Activated CD8-positive, alpha-beta memory T cell treated with anti-CD3 and anti-CD28 coated beads for 4 hours (primary cell): ENCODE measurements at places on chromosomes 4 and X.

DNA sequence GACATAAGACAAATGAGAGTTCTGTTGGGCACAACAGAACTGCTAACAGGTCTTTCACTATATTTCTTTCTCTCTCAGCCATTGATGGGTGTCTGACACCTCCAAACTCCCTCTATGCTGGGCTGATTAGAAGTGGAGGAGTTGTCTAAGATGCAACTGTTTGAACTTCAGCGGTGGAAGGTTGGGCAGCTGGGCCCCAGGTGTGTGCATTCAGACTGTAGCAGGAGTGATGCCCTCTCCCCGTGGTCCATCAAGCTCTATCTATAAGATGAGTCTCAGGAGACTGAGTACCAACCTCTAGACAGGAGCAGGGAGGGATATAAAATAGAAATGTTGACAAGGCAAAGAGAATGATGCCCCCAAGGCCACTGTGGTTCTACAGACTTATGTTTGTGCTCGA lies 28.2 kb upstream of the CHRNA9 start:
- DNase-seq: no peak

- no peak for DNase-seq
Measured at GRCh38 chrX:40462795-40463194, 118.0 kb upstream of the ATP6AP2 start.

- DNase-seq: no peak
Measured at GRCh38 chrX:18698737-18699650, 8.5 kb upstream of the PPEF1 start.

DNA sequence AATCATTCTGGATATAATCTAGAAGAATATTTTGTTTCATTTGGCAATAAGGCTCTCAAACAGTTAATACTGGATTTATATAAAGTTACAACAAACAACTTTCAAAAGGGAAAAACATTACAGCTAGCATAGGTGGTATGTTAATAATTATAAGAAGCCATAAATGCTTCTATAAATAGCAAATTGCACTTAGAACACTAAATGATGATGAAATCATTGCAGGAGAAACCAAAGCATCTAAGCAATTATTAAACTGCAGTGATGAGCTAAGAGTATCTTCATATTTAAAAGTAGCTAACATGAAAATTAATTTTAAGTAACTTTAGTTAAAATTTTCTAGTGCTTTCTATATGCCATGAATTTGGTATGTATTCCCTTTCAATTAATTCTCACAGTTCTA lies 189.5 kb downstream of the CENPC start:
- DNase-seq: no peak

DNA sequence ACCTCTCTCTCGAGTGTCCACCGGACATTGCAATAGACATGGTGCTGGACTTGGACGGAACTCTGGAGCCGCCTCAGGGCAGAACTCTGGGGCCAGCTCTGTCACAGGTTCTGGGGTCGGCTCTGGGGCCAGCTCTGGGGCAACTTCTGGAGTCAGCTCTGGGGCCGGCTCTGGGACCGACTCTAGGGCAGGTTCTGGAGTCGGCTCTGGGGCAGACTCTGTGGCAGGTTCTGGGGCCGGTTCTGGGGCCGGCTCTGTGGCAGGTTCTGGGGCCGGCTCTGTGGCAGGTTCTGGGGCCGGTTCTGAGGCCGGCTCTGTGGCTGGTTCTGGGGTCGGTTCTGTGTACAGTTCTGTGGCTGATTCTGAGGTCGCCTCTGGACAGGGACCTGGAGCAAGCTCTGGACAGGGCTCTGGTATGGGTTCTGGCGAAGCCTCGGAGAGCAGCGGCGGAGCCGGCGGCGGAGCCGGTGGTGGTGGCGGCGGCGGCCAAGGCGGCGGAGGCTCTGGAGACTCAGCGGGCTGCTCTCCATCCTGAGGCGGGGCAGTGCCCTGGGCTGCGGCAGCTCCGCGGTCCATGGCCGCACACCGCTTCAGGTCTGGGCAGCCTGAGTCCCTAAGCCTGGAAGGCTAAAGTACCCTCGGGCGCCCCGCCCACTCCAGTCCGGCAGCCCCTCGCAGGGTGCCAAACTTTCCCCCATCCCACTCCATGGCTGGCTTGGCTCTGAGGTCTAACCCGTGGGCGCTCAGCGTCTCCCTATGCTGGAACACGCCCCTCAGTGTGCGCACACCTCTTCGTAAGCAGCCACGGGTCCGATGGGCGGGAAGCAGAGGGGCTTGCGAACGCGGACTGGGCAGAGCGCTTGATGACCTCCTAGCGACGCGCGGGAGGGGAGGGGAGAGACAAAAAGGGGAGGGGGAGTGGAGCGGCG lies at the start of gene DGKK:
Gene DGKK (minus strand): TSS at position 723 of the 929 bp plus-strand sequence. CDS start 147 bp downstream, at position 576.
- no peak for DNase-seq

DNA sequence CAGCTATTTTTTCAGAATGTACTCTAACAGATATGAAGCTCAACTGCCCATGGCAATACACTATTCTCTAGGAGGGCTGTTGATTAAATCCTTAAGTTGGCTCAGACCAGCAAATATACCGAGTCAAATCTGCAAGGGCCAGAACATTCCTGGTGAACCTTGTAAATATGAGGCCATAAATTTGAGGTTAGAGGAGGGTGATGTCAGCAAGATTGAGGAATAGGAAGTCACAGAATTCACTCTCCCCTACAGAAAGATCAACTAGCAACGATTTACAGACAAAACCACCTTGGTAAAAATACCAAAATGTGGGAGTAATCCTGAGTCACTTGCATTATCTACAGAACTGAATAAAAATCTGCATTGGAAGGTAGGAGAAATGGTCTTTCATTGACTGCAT lies 399.3 kb downstream of the GPM6A start:
- no peak for DNase-seq

GRCh38 chr4:158788516-158788915 lies 19.7 kb downstream of the FNIP2 start:
- no peak for DNase-seq

DNA sequence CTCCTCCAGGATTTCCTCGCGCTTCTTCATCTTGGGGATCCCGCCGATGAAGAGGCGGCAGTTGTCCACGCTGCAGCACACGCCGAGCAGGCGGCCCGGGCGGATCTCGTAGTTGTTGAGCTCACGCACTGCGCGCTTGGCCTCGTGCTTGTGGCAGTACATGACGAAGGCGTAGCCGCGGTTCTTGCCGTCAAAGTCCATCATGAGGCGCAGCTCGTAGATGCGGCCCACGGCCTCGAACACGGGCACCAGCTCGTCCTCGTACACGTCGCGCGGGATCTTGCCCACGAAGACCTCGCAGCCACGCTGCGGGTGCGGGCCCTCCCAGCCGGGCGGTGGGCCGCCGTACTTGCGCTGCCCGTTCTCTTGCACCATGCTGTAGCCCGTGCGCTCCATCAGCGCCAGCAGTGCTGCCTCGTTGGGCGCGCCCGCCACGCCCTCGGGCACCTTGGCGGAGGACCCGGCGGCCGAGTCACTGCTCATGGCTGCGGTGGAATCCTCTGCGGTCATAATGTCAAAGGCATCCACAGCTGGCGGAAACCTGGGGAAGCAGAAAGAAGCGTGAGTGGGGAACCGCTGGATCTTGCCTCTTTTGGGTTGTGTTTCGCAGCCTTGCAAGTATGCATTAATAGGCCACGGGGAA lies 103.4 kb downstream of the CHRNA9 start:
- no peak for DNase-seq

- no peak for DNase-seq
Measured at GRCh38 chrX:12002876-12003275, 135.4 kb upstream of the FRMPD4 start.

DNA sequence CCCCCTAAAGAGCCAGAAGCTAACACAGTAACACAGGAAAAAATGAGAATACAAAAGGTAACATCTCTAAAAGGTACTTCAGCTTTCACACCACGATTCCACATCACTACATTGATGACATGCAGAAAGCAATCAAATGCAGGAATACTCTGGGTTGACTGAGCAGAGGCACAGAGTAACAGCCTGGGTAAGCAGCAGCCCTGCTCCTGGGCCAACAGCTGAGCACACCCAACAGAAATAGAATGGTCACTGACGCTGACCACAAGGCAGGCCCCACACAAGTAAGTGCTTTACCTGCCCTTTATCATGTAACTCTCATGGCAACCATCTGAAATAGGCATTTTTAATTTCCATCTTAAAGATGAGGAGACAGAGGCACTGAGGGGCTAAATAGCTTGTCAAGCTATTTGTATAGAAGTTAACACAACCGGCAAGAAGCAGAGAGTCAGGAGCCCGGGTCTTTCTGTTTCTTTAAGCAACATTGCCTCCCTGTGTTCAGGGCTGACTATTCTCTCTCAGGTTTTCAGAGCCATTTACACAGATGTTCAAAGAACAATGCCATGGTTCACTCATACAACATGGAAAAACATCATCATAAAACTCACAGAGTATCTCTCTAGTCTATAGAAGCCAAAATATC lies 168.9 kb downstream of the ZNF674 start:
- DNase-seq: no peak

GRCh38 chr4:138452826-138453225 lies 210.7 kb upstream of the SLC7A11 start:
- no peak for DNase-seq

DNA sequence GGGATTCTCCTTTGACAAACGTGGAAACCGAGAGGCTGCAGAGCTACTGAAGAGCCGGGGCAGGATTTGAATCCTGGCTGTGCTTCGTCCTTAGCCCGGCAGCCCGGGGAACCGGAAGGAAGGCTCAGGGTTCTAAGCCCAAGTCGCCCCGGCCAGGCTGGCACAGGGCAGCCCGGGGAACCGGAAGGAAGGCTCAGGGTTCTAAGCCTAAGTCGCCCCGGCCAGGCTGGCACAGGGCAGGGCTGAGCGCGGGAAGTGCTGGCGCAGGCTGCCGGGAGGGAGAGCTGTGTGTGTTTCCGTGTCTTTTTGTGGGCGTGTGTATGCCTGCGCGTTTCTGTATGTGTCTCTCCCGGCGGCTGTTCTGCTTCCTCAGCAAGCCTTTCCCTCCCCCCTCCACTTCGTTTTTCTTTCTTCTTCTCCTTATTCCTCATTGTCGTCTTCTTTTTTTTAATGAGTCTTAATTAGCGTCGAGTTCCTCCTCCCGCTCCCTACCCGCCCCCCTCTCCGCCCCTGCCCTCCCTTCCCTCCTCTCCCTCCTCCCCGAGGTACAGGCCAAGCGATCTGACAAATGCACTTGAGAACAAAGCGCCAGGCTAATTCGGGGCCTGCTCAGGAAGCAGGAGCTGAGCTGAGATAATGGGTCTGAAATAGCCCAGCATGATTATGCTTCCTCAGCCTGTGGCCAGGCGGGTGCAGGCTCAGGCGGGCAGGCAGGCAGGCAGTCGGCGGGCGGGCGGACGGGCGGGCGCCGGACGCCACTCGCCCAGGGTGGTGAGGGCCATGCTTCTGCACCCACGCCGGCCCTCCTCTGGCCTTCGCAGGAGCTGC lies 65.9 kb downstream of the EFNB1 start:
- no peak for DNase-seq

DNA sequence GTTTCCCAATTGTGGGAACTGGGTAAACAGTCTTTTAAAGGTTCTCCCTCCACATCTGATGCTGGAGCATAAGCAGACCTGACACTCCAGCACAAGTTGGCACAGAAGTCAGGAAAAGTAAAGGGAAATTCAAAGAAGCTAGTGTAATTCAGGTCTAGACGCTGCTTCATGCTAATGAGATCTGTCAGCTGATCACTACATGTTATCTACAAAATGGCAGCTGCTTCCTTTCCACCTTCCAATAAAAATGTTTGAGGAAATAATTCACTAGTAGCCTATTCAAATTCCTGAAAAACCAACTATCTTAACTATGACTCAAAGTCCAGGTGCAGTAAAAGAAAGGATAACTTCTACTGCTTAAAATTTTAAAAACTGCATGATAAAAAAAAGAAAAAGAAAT lies 29.3 kb downstream of the DCAF8L2 start:
- DNase-seq: no peak

- DNase-seq: no peak
Measured at GRCh38 chr4:72489267-72489666, 79.8 kb downstream of the ADAMTS3 start.

GRCh38 chrX:8971116-8971515 lies 62.8 kb downstream of the FAM9B start:
- DNase-seq: no peak

- no peak for DNase-seq
Measured at GRCh38 chr4:12576409-12576808, 907.7 kb downstream of the RAB28 start.

GRCh38 chr4:168092176-168092712 lies at the start of gene ANXA10:
Gene ANXA10 (plus strand): TSS chr4:168092537. CDS start chr4:168092701, 164 bp downstream.
- no peak for DNase-seq

DNA sequence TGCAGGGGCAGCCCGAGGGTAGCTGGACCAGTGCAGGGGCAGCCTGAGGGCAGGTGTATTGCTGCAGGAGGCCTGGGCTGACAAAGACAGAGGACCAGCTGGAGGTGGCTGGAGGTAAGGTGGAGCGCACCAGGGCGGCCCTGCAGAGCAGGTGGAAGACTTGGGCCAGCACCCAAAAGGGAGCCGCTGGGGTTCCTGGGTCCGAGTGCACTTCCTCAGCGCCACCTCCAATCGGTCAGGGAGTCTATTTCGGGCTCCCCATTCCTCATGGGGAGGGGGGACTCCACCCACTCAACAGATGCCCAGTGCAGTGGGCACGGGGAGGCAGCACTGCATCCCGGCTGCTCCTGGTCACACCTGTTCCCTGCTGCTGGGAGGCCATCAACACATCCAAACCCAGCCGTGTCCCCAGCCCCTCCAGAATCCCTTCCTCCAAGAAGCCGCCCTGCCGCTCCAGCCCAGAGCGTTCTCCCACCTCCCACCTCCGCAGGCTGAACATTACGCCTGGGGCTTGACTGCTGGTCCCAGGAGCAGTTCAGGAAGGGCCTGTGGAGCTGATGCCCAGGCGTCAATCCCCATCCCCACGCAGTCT lies 1.5 kb downstream of the LRPAP1 start:
- no peak for DNase-seq

DNA sequence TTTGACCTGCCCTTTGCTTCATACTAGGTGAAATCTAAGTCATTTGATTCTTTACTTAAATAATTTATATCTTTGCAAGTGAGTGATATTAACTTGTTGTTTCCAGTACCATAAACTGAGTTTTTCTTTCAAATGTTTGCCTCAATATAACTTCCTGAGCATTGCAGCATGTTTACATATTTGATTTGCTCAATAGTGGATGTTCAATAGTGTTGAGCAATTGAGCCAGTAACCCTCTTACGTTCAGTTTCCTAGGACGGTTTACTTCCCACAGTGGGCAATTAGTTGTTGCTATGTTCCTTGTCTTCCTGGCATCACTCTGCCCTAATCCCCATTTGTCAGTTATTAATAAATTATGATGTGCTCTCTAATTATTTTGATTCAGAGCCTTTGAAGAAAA lies 278.5 kb downstream of the EPHA5 start:
- DNase-seq: no peak

- no peak for DNase-seq
Measured at GRCh38 chr4:97106161-97106560, 1037.1 kb downstream of the STPG2 start.

DNA sequence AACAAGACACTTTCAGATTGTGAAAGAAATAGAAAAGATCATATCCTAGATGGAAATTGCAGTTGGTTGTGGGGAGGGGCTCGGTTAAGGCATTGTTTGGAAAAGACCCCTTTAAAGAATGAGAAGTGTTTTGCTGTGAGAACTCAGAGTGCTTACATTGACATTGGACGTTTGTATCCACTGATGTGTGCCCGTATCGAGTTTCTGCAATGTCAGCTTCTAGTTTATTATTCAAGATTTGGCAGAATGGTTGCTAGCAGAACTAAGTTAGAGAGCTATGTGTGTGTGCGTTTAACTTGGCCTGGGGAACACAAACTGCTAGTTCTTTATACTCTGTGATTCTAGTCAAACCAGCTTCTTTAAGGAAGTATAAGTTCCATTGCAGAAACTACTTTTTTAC lies 2702.5 kb downstream of the PCDH7 start:
- DNase-seq: no peak

GRCh38 chr4:7194251-7195140 lies 2.2 kb downstream of the SORCS2 start:
- DNase-seq: no peak

- DNase-seq: no peak
Measured at GRCh38 chr4:42519803-42520417, 122.6 kb downstream of the SHISA3 start.
